Inflammatory macrophage (primary cell): ENCODE measurements at places on chromosomes 13 and 19.

GRCh38 chr13:41284512-41285288 is 21.3 kb upstream of the MTRF1 start:
- DNase-seq, result no peak

GRCh38 chr13:80475718-80476117 is 134.8 kb upstream of the SPRY2 start:
- no peak for DNase-seq

- DNase-seq, result no peak
These were observed 366.4 kb downstream of the KLF12 start for GRCh38 chr13:73767747-73768315.

GRCh38 chr19:29477831-29478577 is 47.8 kb upstream of the VSTM2B start:
- DNase-seq, result no peak

- peak; percentile 8 for DNase-seq
These were observed 16.1 kb upstream of the RASA3 start for GRCh38 chr13:114148521-114148855.
